Endodermal cell (in vitro differentiated cells): ENCODE measurements at places on chromosomes 5 and 9. TPM values are rescaled to one million over a fixed set of nuclear protein-coding genes. Genes with fewer than 3 reads are reported as not detected.

Gene SLC46A2
- total RNA-seq, result not detected in 3 replicates

Gene MEIKIN
- total RNA-seq, result not detected in 2 replicates

DNA sequence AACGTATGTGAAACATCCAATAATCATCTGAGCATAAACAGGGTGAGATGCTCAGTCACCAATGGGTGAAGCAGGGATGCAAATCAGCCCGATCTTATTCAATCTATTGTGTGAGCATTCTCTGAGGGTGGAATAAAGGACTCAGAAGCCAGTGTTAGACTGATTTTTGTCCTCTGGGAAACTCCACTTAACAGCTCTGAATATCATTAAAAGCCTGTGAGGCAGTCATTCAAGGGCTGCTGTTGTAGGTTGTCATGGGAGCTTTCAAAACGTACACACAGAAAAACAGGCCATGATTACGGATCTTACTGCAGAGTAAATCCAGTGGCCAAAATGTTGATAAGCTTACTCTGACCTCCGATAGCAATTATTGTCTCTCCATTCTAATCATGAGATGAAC, 266.5 kb upstream of the EFNA5 start:
- DNase-seq, result no peak

- DNase-seq, result no peak
Measured at GRCh38 chr9:122126331-122127261, 33.0 kb downstream of the NDUFA8 start.

- DNase-seq, result no peak
Measured at GRCh38 chr5:125505115-125505514, 758.7 kb upstream of the ZNF608 start.

DNA sequence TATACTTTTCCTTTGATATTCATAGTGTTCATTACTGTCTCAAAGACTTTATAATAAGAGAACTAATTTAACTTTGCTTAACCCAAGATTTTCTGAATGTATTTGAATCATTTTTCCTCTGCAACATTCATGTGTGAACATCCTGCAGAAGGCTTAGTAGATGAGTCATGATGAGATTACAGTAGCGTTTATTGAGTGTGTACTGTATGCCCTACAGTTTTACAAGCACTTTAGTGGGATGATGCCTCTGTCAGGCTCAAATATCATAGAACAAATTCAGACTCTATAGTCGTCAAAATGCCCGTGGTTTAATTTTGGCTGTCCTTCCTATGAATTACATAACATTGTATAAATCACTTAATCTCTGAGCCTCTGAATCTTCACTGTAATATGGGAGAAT, 41.2 kb downstream of the FYB1 start:
- DNase-seq, result no peak

DNA sequence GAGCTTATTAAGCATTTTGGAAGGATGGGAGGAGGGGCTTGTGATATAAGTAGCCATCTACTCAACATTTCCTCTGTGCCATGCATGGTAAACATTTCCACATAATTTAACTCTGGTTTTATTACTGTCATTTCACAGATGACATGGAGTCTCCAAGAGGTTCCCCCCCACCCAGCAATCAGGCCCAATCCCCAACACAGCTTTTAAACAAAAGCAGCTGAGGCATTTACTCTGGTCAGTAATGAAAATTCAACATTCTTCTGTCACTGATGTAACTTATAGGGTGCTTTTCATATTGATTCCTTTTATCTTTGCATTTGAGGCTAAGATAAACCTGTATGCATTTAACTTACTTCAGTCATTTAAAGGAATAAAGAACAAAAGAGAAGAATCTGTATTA, 128.1 kb downstream of the COL23A1 start:
- DNase-seq, result no peak
